ENCODE measurements at places on chromosomes 1 and 21. TPM values are rescaled to one million over a fixed set of nuclear protein-coding genes. Genes with fewer than 3 reads are reported as not detected.

FMO4 gene
- 1.8 TPM for total RNA-seq

G0S2 gene
- 164 TPM for total RNA-seq

TDRD5 gene
- total RNA-seq = 0.34 TPM

ALDH4A1 gene
- total RNA-seq = 18.8 TPM

OR2G6 gene
- total RNA-seq = not detected

KRTAP19-1 gene
- not detected for total RNA-seq

GABRD gene
- total RNA-seq = not detected

CDK11A gene
- 14.2 TPM for total RNA-seq

ARID1A gene
- total RNA-seq = 63.1 TPM

RPS27 gene
- total RNA-seq = 2,282 TPM

TCP10L gene
- total RNA-seq = 1.1 TPM

ARHGEF11 gene
- 26.4 TPM for total RNA-seq

PLEKHN1 gene
- 13.2 TPM for total RNA-seq

APCS gene
- total RNA-seq = not detected

EPHA8 gene
- not detected for total RNA-seq

OR10J1 gene
- not detected for total RNA-seq

GPR37L1 gene
- 0.04 TPM for total RNA-seq

KIAA0040 gene
- total RNA-seq = 9.7 TPM

PDZK1IP1 gene
- total RNA-seq = 28.1 TPM

RIPPLY3 gene
- total RNA-seq = 0.92 TPM

GNG12 gene
- 75.9 TPM for total RNA-seq

ENTREP3 gene
- 13.2 TPM for total RNA-seq

AMPD1 gene
- 0.07 TPM for total RNA-seq

RUNX3 gene
- total RNA-seq = 0.38 TPM

CHIA gene
- total RNA-seq = not detected

GTF2B gene
- 36.3 TPM for total RNA-seq

RIIAD1 gene
- not detected for total RNA-seq

NCMAP gene
- 1.5 TPM for total RNA-seq

AXDND1 gene
- total RNA-seq = 0.50 TPM

GJA5 gene
- 0.29 TPM for total RNA-seq

TACSTD2 gene
- 183 TPM for total RNA-seq

S100A7 gene
- total RNA-seq = not detected

HMGCS2 gene
- not detected for total RNA-seq

CD247 gene
- total RNA-seq = not detected

SPSB1 gene
- 73.7 TPM for total RNA-seq

TNFRSF18 gene
- total RNA-seq = 0.67 TPM

MX1 gene
- total RNA-seq = 40.8 TPM

CYP2J2 gene
- 1.9 TPM for total RNA-seq

NUDT4B gene
- 25.3 TPM for total RNA-seq

FNDC5 gene
- 0.08 TPM for total RNA-seq

SPATA21 gene
- not detected for total RNA-seq

KDF1 gene
- 11.0 TPM for total RNA-seq

LCE3D gene
- not detected for total RNA-seq

DIO1 gene
- not detected for total RNA-seq

CNR2 gene
- not detected for total RNA-seq

UBL4B gene
- not detected for total RNA-seq

LCA5L gene
- 4.4 TPM for total RNA-seq

EFNA4 gene
- total RNA-seq = 19.9 TPM

FCRLA gene
- 0.88 TPM for total RNA-seq

BCL2L15 gene
- total RNA-seq = under 0.01 TPM

GPR25 gene
- total RNA-seq = not detected

PCP4L1 gene
- not detected for total RNA-seq

ANGPTL1 gene
- total RNA-seq = not detected

DMBX1 gene
- total RNA-seq = not detected

S100B gene
- not detected for total RNA-seq

KCNJ15 gene
- total RNA-seq = 27.5 TPM

Measured in kidney epithelial cell (primary cell).